Cerebellum (tissue), 4 donors: ENCODE measurements at places on chromosomes 13 and 19. TPM values are rescaled to one million over a fixed set of nuclear protein-coding genes. Genes with fewer than 3 reads are reported as not detected.

- DNase-seq = no peak
Measured at GRCh38 chr19:32661318-32661717, 13.7 kb downstream of the ANKRD27 start.

DNA sequence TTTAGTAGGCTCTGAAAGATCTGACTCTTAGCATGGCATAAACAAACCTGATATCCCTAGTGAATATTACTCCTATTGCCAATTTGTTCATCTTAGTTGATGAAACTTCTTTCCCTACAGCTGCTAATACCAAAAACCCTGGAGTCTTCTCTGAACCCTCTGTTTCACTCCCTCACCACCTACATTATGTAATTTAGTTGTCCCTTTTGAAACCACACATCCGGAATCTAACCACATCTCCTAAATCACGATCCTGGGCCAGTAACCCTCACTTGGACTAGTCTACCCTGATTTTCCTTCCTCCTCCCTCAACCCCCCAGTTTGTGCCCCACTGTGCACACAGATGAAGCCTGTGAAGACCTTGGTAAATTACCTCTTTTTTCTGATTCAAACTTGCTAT, 1.2 kb downstream of the ZNF256 start:
- DNase-seq = no peak

Gene KLK8
- total RNA-seq = not detected

Gene LRG1
- total RNA-seq = 1.2 TPM

DNA sequence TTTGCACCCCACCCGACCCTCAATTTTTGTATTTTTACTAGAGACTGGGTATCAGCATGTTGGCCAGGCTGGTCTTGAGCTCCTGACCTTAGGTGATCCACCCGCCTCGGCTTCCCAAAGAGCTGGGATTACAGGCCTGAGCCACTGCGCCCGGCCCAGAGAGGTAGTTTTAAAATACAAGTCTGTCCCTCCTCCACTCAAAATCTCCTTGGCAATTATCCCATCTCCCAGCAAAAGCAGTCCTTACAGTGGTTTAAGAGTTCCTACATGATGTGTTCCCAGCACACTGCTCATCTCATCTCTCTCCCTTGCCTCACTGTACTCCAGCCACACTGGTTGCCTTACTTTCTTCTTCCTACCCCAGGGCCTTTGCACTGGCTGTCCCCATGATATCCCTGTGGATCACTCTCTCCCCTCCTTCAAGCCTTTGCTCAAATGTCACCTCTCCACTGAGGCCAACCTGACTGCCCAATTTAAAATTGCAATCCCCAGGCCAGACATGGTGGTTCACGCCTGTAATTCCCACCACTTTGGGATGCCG, 24.3 kb downstream of the LRFN3 start:
- DNase-seq = no peak
